Pons (tissue), 1 donor: ENCODE measurements at places on chromosomes 11 and 22.
A peak's percentile ranks its signal among the peaks of the same experiment; 100 is the strongest.

GRCh38 chr11:70715166-70715951 lies 317.0 kb downstream of the CTTN start:
- no peak for DNase-seq

- peak; percentile 40 for DNase-seq
These were observed 1.1 kb downstream of the EIF4G2 start for GRCh38 chr11:10807493-10808234.

GRCh38 chr11:123193742-123194141 lies 1.3 kb downstream of the CLMP start:
- no peak for DNase-seq

DNA sequence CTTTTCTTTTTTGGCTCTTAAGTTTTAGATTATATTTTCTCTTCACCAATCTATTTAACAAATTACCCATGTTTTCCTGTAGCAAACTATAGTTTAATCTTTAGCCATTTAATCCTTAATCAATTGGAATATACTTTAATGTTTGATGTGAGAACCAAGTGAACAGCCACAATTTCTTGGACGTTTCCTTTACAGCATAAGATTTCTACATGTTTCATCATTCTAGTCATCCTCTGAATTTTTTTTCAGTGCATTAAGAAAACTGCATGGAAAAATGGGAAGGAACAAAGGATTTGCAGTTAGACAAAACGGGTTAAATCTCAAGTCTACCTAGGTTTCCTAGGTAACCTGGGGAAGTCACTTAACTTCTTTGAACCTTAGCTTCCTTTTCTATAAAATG lies 507.1 kb upstream of the CCDC90B start:
- DNase-seq, result no peak

DNA sequence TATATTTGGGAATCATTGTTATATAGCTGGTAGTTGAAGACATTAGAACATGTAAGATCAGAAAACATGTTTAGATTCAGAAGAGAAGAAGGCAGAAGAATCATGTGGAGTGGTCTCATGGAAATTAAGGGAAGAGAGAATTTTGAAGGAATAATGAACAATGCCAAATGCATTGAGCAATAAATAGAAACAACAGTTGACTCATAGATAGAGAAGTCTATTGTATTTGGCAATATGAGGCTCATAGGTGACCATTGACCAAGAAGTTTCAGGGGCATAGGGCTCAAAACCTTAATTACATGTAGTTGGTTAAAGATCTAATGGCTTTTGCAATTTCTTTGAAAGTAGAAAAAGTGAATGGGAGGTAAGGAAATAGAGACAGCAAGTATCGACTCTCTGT lies 123.9 kb downstream of the PAX6 start:
- no peak for DNase-seq

DNA sequence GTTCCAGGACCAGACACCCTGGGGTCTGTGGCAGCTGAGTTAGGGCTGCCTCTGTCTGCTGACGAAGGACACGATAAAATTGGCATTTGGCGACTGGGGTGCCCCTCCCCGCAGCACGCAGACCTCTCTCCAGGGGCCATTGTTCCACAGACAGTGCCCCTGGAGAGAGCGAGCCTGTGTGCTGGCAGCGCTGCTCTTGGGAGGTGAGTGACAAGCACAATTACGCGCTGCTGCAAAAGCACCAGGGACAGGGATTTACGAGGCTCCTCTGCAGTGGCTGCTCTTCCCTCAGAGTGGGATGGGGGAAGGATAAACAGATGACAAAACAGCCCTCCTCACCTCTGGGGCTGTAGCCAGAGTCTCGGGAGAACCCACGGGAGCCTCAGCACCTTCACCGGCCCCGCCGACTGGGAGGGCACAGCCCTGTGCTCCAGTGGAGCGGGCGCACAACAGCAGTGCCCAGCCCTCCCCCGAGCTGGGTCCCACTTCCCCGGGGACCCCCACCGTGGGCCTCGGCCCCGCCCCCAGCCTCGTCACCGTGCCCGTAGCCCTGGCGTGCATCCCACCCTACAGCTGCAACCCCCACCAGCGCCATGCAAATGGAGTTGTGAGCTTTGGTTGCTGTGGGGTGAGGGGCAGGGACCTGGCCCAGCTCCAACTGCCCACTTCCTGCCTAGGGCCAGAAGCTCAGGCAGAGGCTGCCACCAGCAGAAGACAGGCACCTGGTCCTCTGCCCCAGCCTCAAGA lies 19.6 kb downstream of the CHID1 start:
- DNase-seq, result no peak

GRCh38 chr11:92826603-92827002 lies 142.8 kb upstream of the MTNR1B start:
- no peak for DNase-seq

GRCh38 chr22:36840106-36840505 lies 20.7 kb upstream of the NCF4 start:
- DNase-seq, result no peak

DNA sequence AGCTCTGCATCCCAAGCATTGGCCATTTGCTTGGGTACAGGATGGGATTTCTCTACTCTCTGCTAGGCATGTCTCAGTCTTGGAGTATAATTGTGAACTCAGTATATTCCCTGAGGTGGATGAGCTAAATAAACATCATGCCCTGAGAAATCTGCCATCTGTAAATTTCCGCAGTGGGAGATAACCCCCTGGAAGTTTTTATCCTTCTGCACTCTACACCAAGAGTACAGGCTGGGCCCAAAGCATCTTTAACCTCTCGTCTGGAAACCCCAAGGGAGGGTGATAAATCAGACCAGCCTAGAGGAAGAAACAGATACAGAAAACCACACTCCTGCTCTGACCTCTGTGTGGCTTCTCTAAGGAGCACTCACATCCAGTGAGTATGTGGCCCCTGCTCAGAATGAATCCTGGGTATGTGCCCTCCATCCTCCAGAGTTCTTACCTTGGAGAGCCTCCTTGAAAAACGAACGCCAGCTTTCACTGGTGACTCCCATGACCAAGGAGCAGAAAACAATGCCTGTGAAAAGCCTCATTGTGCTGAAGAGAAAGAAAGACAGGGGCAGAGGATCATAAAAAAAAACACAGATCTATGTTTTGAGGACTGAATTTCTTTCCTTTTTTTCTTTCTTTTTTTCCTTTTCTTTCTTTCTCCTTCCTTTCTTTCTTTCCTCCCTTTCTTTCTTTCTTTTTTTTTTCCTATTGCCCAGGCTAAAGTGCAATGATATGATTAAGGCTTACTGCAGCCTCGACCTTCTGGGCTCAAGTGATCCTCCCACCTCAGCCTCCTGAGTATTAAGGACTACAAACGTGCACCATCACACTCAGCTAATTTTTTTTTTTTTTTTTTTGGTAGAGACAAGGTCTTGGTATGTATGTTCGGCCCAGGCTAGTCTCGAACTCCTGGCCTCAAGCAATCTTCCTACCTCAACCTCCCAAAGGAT lies 938 bp downstream of the SAA4 start:
- no peak for DNase-seq

DNA sequence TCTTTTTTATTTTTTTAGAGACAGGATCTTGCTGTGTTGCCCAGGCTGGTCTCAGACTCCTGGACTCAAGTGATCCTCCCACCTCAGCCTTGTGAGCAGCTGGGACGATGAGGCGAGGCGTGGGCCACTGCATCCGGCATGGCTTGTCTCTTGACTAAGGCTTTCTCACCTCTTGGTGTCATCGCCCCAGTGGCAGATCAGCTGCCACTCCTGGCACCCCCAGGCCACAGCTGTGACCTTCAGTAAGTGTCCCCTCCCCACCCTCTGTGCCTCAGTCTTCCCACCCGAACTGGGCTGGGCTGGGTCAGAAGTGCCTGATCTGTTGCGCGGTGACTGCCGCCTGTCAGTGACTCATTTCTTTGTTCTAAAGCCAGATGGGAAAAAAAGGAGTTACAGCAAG lies 3.6 kb downstream of the SYNGR1 start:
- no peak for DNase-seq

GRCh38 chr11:102473543-102473942 lies 21.0 kb upstream of the TMEM123 start:
- DNase-seq, result no peak

GRCh38 chr11:114892381-114893197 lies 214.3 kb downstream of the NXPE2 start:
- DNase-seq, result no peak

DNA sequence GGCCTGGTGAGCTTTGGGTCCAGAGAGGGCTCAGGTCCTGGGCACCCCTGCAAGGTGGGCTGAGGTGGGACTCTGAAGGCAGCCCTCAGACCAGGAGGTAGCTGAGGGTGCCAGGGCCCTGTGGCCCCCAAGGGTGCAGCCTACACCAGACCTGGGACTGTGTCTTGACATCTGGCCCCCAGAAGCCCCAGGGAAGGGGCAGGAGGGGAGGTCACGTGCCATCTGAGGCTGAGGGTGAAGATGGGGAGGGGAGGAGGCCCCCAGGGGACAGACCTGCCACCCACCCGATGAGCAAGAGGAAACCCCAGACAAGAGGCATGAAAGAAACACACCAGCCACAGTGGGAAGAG lies 520.2 kb downstream of the BRD1 start:
- no peak for DNase-seq

- DNase-seq, result no peak
These were observed 56.8 kb upstream of the GAB2 start for GRCh38 chr11:78474451-78474850.

DNA sequence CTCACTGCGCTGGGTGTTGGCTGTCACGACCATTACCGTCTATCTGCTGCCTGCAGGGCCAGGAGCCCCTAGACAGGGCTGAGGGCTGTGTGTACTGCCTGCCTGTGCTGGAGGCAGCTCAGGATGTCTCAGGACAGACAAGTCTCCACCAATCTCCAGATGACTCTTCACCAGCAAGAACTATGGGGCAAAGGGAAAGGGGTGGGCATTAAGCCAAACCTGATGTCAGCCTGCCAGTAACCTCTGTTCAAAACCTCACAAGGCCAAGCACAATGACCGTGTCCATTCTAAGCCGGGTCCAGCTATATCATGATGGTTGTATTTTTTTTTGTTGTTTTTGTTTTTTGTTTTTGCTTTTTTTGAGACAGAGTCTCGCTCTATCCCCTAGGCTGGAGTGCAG lies 31.6 kb downstream of the MAFF start:
- DNase-seq, result no peak
